ENCODE measurements at places on chromosomes 5 and 9.
A peak's percentile ranks its signal among the peaks of the same experiment; 100 is the strongest.

DNA sequence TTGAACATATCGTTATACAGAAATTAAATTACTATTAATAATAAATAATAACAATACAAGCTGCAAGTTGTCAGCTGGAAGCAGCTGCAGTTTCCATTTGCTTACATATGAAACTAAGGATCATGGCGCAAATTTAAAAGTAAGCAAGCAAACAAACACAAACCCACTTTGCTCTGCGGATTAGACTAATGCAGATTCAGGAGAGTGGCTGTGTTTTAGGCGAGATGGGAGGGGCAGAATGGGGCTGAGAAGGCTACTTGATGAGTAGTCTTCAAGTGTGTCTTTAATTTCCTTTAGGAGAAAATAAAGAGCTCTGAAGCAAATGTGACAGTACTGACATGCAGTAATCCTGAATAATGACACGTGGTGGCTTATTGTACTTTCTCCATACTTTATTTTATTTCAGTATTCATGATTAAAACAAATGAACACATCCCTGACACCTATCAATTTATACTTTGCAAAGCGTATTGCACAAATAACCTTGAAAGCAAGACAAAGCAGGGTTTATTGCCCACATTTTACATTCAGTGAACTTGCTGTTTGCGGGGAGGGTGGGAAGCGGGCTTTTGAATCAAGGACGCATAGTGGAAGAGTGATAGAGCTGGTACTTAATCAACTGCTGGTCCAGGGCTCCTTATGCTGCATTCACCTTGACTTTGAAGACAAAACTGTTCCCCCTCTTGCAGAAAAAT is 221.4 kb upstream of the TRIM32 start:
- no peak for DNase-seq

DNA sequence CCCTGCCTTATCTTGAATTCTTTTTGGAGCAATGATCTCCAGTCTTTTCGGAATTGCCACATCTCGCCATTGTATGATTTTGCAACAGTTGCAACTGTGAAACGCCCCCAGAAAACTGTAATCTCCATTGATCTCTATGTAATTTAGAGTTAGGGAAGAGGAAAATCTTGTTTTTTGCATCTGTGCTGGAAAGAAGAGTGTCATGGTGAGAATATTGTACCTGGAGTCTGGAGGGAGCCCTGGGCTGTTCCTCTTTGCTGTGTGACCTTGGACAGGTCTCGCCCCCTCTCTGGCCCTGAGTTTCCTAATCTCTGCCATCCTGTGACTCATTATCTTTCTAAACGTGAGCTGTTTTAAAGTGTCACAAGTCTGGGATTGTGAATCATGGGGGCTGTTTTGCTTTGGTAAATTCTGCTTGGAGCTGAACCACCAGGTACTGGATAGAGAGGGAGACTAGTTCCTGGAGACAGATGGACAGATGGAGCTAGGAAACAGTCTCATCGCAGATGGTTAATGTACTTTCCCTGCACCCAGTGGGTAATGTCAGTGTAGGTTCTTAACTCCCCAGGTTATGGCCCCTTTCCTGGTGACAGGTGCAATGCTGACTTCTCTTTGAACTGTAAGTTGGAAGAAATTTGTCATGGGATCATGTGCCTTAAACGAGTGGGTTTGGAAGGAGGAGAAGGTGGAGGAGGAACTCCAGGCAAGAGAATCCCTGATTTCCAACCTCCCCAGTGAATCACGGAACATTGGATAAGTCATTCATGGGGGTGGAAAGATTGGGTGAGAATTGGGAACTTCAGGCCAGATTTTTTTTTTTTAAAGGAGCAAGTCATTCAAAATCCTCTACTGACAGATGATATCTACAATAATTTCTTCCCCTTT is 19.6 kb downstream of the PPARGC1B start:
- no peak for DNase-seq

DNA sequence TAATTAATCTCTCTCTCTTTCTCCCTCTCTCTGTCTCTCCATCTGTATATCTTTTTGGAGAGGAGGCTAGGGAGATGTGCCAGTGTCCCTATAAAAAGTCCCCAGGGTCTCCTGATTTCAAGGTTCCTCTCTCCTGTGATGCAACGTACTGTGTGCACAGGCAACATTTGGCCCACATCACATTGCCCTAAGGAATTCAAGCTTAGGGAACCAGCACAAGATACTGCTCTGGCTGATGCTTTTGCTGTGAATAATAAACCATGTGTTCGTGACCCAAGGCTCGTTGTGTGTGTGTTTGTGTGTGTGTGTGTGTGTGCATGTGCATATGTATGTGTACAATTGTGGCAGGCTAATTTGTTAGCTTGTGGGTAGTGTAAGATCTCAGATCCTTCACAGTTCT is 9.7 kb downstream of the SPATA9 start:
- DNase-seq, result no peak

DNA sequence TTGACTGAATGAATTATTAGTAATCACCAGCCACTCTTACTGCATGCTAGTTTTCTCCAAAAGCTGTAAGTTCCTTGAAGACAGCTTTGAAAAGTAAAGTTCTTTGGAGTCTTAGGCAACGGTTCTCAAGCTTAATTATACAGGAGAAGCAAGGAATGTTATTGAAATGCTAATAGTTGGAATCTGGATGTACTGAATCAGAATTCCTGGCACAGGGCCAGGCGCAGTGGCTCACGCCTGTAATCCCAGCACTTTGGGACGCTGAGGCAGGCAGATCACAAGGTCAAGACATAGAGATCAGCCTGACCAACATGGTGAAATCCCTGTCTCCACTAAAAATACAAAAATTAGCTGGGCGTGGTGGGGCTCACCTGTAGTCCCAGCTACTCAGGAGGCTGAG is 33.4 kb downstream of the GRIA1 start:
- DNase-seq, result no peak

DNA sequence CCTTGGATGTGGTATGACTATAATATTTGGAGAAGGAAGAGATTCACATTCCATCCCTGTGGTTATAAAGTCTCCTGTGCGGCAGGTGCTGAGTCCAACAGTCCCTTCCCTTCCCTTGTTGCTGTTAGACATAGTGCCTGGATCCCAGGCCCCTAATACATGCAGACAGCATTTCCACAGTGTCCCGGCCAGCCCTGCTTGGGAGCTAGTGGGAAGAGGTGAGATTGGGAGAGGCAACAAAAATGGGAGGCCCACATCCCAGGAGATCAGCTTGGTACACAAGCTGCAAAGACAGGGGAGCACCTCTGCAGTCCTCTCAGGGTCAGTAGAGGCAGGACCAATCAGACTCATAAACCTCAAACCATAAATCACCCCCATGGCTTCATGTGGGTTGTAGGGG is 3.3 kb upstream of the NEURL1B start:
- DNase-seq, result no peak

DNA sequence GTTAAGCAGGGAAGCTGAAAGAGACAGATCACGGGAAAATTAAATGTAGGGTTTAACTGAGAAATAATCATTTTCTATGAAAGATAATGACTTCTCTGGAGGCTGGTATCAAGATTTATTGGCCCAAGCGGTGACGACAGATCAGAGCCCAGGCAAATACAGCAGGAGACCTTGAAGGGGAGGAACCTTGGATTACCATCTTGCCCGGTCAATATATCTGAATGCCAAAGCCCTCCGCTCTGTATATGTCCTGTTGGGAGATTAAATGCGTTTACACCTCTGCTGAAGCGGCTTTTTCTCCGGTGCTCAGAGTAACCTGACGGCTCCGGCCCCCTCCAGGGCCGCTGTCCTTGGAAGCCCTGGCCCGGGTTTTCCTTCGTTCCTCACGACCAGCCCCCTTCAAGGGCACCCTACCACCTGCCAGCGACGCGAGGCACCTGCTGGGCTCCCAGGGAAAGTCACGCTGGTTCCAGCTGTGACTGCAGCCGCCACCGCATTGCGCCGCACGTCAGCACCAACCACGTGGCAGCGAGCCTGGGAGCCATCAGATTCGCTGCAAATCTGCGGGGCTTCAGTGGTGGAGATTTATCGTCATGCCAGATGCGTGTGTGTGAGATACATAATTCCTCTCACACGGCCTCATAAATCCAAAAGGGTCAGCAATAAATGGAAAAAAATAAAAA is 4.4 kb upstream of the QSOX2 start:
- DNase-seq, result peak; percentile 46

DNA sequence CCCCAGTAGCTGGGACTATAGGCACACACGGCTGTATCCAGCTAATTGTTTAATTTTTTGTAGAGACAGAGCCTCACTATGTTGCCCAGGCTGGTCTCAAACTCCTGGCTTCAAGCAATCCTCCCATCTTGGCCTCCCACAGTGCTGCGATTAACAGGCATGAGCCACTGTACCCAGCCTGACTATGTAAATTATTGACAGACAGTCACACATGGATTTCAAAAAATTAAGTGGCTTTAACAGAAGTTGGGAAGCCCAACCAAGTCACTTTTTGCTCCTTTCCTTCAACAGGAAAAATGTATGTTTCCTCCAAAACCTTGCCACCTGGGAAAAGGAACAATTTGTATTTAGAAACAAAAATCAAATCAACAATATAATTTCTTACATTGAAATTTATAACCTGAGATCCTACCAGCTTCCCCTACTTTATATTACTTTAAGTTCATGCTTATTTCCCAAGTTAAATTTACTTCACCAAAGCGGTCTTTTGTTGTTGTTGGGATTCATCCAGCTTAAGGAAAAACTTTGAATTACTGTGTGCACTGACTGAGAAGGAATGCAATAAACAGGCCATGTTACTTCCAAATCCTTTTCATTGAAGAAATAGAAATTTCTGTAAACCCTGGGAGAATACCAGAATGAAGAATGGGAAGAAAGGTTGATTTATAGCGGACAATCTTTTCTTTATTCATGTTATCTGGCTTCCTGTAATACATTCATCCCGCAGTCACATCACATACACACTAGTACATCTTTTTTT is 8.6 kb downstream of the PCA3 start:
- no peak for DNase-seq

DNA sequence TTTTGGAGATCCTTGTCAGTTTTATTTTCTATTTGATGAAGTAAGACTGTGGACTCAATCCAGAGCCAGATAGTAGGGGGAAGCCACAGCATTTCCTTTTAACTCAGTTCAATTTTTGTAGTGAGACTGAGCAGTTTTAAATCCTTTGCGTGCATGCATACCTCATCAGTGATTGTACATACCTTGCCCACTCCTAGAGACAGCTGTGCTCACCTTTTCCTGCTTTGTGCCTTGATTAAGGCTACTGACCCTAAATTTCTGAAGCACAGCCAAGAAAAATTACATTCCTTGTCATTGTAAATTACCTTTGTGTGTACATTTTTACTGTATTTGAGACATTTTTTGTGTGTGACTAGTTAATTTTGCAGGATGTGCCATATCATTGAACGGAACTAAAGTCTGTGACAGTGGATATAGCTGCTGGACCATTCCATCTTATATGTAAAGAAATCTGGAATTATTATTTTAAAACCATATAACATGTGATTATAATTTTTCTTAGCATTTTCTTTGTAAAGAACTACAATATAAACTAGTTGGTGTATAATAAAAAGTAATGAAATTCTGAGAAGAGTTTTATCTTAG is 17.8 kb downstream of the DIMT1 start:
- DNase-seq, result no peak

- no peak for DNase-seq
These were observed 20.0 kb upstream of the GCNT1 start for GRCh38 chr9:76438841-76439588.

DNA sequence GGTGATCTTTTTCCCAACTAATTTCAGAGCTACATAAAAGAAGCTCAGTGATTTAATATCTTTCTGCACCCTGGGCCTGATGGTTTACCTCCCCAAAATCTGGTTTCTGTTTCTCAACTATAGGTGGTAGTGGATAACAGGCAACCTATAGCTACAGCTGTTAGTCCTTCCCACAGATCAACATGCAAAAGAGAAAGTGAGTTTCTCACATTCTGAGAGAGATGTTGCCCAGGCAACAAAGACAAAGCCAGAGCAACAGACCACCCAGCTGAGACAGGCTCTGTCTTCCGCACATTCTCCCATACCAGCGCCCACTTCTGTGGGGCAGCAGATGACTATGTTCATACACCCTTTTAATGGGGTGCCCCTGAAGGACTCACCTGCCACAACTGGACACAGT is 40.7 kb upstream of the PPP2R2B start:
- no peak for DNase-seq

DNA sequence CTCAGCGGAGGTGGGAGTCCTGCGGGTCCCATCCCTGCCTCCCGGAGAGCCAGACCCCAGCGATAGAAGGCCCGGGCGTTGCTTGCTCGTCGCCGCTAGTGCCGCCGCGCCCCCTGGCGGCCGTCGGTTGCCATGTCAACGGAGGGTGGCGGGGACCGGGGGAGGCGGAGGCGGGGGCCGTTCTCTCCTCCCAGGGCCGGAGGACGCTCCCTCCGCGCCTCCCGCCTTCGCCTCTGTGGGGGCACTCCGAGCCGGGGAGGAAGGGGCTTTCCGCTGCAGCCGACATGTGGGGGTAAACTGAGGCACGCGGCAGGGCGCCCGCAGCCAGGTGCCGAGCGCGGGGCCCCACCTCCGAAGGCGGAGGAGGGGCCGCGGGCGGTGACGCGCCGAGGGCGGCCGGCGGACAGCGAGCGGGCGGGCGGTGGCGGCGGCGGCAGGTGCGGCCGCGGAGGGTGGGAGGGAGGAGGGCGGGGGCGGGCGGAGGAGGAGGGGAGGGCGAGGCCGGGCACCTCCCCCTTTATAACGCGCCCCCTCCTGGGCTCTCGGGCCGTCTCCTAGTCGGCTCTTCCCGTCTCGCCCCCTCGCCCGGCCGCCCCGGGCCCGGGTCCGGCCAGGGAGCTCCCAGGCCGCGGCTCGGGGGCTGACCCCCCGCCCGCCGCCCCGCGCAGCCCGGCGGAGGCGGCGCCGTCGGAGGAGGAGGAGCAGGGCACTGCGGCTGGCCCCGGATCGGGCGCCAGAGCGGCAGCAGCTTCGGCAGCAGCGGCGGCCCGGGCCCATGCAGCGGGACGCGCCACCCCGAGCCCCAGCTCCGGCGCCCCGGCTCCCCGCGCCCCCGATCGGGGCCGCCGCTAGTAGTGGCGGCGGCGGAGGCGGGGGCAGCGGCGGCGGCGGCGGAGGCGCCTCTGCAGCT is 556 bp upstream of the CDK9 start:
- DNase-seq, result peak; percentile 42

- no peak for DNase-seq
These were observed 309.8 kb upstream of the RGMB start for GRCh38 chr5:98463676-98464075.

GRCh38 chr5:119328753-119329602 is 26.8 kb upstream of the TNFAIP8 start:
- DNase-seq, result no peak

- no peak for DNase-seq
These were observed 127.6 kb upstream of the CYLC2 start for GRCh38 chr9:102867488-102867887.
